ENCODE measurements at places on chromosomes 11 and 22.

DNA sequence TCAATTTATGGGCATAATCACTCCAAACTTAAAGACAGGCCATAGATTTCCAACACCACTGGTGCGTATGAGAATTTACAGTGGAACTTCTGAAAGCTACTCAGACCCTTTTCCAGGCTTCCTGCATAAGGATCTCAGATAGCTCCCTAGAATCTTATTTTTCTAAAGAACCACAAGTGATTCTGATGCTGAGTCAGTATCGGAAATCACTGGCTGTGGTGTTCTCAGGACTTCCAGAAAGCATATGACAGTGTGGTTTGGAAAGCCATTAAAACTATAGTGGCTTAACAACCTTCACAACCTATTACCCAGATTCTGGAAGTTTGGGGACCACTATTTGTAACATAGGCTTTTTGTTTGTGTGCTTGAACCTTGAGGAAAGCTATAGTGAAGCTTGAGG is 756.0 kb downstream of the DLG2 start:
- no peak for DNase-seq

DNA sequence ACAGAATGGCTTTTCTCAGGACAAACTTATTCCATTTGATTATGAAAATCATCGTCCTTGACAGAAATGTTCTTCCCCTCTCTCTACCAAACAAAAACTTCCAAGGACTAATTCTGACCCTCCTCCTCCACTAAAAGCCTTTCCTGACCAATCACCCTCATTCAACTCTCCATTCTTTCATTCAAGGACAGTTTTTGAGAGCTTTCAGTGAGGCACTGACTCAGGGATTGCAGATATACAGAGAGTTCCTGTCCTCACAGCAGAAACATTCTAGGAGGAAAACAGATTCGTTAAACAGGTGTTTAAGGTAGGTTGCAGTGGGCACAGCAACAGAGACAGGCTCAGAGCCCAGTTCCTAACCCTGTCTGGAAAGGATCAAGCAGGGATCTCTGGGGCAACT is 41.5 kb downstream of the OR4D9 start:
- DNase-seq: no peak

GRCh38 chr11:95148406-95148805 is 58.8 kb downstream of the ENDOD1 start:
- no peak for DNase-seq

- no peak for DNase-seq
Observed at GRCh38 chr11:69844396-69844795, 25.2 kb upstream of the FGF3 start.

DNA sequence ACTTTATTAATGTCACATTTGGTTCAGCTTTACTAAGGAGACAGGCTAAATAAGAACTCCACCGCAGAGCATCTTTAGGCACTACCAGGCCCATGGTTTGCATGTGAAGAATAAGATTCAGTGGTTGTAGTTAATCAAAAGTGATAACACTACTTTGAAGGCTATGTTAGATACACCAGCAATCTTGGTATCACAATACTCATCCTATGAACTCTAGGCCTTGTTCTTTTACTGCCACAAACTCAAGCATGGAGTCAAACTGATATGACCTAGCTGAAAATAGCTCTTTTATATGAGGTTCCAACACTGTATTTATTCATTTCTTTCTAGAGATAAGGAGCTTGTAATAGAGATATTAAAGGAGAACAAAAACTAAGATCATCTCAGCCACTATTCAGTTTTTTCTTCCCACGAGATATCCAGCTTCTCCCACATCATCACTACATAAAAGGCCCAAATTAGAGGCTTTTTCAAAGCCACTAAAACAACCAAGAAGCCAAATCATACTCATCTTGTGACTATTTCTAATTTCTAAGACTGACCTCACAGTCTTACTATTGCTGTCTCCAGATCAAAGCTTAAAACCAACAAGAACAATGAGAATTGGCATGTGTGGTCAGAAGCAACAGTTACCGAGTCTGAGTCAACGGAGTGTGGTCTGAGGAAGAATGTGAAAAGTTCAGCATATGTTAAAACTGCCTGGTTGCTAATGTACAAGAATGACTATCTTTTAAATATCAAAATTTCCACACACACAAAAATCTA is 25.1 kb upstream of the GUCY1A2 start:
- DNase-seq: peak; percentile 98

DNA sequence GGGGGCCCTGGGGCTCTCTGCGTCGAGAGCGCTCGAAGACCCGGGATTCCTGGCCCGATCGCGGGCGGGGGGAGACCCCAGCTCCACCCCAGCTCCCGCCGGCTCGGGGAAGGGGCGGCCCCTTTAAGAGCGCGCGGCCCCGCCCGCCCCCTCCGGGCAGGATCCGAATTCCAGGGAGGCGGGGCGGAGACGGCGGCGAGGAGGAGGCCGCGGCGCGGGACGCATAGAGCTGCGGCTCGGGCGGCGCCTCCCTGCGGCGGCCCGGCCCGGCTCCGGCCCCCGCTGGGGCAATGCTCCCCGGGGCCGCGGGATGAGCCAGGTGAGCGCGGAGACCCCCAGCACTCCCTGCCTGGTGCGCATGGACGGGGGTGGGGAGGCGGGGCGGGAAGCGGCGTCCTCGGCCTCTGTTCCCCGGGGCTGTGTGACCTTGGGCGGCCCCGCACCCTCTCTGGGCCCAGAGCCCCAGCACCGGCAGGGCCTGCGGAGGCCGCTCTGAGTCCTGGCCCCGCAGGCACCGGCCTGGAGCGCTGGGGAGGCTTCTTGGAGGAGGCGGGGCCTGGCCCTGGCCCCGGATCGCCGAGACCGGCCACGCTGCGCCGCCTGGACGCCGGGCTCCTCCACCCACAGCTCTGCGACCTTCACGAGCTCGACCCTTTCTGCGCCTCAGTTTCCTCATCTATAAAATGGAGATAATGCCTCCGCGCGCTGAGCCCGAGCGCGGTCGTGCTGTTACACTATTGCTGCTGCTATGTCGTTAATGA is 565 bp downstream of the GAS2L1 start:
- no peak for DNase-seq

DNA sequence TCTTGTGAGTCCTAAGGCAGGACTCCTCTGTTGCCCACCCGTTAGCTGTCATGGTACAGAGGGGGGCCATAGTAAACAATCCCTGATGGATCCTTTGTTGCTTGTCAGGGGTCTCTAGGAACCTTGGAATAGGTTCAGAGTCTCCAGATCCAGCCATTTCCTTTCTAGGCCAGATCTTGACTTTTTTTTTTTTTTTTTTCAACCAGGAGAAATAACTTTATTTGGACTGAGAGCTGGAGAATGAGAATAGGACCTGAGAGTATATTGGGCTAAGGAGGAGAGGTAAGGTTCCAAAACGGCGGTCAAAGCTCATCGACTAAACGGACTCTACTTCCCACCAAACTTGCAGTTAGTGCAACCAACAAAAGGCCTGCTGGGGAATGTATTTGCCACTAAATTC is 7.7 kb downstream of the CEP164 start:
- DNase-seq: no peak

GRCh38 chr11:120343429-120343828 is 7.2 kb downstream of the ARHGEF12 start:
- no peak for DNase-seq

GRCh38 chr11:96309016-96309642 is 33.9 kb downstream of the MAML2 start:
- no peak for DNase-seq
